ENCODE measurements at places on chromosomes 4 and X. TPM values are rescaled to one million over a fixed set of nuclear protein-coding genes. Genes with fewer than 3 reads are reported as not detected.
A peak's percentile ranks its signal among the peaks of the same experiment; 100 is the strongest.

Gene KANTR
- not detected for polyA plus RNA-seq

Gene TMPRSS11A
- polyA plus RNA-seq = not detected

Gene SSX2
- polyA plus RNA-seq = not detected

Gene FGF5
- polyA plus RNA-seq = not detected

Gene KDR
- polyA plus RNA-seq = not detected

DNA sequence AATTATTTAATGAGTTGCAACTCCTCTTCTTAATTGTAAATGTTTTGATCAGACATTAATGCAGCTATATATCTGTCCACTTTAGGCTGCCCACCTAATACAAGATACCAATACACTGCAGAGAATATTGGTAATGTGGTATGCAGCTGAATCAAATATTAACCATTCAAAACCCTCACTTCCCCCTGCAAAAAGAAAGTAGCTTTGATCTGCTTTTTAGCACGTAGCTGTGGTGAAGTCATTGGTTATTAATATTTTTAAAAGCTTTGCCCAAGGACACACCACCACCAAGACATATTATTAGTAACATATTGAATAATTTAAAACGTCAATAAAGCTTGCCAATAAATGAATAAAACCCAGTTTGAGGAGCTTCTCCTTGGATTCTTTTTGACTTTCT is 28.6 kb upstream of the CYP2U1 start:
- no peak for DNase-seq

GRCh38 chrX:33307911-33308354 is 96.6 kb upstream of the DMD start:
- no peak for DNase-seq

GRCh38 chr4:2799971-2800690 is 7.2 kb downstream of the SH3BP2 start:
- no peak for DNase-seq

- DNase-seq = no peak
Measured at GRCh38 chr4:85569730-85570299, 94.9 kb downstream of the ARHGAP24 start.

DNA sequence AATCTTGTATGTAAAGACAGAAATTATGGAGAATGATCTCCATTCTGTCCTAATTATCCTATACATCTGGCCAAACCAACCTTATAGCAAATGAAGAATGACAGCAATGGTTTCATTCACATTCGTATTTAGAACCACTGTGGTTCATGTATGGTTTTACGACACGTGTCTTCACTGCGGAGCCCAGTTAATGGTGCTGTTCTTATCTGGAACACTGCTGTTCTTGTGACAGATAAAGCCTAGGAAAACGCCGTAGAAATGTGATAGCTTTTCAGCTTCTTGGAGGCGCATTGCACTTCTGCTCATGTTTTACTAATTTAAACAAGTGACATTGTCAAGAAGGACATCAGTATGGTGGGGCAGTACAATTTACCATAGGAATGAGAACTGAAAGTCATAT is 2266.4 kb upstream of the TENM3 start:
- no peak for DNase-seq

- peak; percentile 43 for DNase-seq
Measured at GRCh38 chrX:15882704-15883539, 28.3 kb upstream of the AP1S2 start.

DNA sequence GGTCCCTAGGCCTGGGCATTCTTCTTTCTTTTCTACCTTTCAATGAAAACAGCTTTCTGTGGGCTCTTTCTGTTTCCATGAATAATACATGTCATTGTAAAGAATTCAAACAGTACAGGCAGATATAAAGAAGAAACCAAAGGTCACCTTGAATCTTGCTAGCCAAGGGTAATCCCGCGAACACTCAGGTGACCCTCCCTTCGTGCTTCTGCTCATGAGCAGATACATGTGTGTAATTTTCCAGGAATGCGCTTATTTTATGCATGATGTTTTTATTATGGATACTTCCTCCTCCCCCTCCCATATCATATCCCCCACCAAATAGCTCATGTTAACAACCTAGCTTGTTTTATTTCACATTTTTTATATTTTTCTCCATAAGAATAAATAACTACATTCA is 9.6 kb upstream of the JAKMIP1 start:
- DNase-seq = no peak

GRCh38 chr4:89173336-89174090 is 62.2 kb downstream of the TIGD2 start:
- no peak for DNase-seq
